Neuronal stem cell (in vitro differentiated cells): ENCODE measurements at places on chromosomes 3 and 15.

- no peaks in the 10 kb centered on the region for H3K27me3 ChIP-seq
- no peaks in the 10 kb centered on the region for H3K36me3 ChIP-seq
- peaks cover 5% of the 10 kb centered on the region for H3K4me1 ChIP-seq
Observed at GRCh38 chr3:32046102-32046501, 60.3 kb upstream of the GPD1L start.

GRCh38 chr3:150077581-150078247 is 107.0 kb upstream of the PFN2 start:
- DNase-seq = no peak
- no peak overlapping the region for H3K4me3 ChIP-seq
- peaks cover 17% of the 10 kb centered on the region for H3K4me1 ChIP-seq
- no peak overlapping the region for H3K27ac ChIP-seq
- no peaks in the 10 kb centered on the region for H3K36me3 ChIP-seq

DNA sequence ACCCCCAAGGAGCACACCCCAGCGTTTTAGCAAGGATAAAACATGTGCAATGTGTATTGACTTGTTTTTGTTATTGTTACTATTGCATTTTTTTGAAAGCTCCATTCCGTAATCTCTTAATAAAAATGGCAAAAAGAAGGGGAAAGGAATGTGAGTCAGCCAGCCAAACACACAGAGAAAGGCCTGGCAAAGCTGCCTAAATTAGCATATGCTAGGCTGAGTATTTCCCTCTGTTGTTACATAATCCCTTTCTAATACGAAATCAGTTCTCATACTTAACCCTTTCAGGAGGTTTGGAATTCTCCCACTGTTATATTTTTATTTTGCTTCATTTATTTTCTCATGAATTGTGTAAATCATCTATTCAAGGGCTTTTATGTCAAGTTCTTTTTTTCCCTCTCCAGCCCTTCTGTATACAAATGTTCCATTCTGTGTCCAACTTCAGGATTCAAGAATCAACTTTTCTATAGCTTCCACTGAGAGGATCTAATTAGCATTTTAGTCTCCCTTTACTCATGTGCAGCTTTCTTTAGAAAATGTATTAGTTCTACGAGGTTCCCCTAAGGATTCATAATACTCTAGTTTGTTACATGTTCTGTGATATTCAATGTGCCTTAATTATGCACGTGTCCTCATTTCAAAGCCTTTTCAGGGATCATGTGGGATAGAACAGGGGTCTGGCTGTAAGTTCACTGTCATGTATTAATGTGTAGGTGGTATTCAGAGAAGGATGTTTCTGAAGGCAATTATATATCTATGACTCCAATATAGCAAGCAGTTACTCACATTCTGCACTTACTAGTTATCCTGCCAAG is 9.2 kb downstream of the CADM2 start:
- no peak overlapping the region for H3K4me3 ChIP-seq
- H3K27me3 ChIP-seq = no peaks in the 10 kb centered on the region
- H3K36me3 ChIP-seq = no peaks in the 10 kb centered on the region

DNA sequence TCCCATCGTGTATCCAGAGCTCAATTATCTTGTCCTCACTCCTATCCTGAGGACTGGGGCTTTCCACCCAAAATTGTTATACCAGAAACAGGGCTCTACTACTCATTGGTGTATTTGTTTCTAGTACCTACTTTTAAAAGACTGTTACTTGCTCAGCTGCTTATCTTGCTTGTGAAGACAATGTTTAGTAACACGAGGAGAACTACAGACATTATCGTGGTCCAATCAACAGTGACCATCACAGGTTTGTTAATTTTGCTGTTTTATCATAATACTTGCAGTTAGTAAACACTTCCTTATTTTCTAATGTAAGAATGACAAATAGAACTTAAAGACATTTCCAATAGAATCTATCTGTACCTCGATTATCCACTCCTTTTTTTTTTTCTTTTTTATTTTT is 13.5 kb downstream of the LRCH3 start:
- no peaks in the 10 kb centered on the region for H3K36me3 ChIP-seq
- no peak for DNase-seq
- H3K27me3 ChIP-seq = no peaks in the 10 kb centered on the region
- H3K4me1 ChIP-seq = peaks cover 2% of the 10 kb centered on the region

DNA sequence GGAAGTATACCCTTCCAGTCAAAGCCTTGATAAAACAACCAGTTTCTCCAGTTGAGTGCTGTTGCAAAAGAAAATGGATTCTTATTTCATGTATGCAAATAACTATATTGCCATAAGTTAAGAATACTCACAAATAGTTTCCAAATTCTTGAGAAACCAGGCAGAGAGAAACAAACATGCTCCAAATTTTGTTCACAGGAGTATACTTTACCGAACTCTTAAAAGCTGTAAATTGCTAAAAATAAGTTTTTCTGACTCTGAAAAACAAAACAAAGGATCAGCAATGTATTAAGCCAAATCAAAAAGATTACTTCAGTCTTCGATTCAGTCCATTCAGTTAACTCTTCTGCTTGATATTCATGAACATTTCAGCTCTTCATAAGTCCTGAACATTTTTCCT is 646.5 kb downstream of the MCTP2 start:
- no peak for DNase-seq
- no peaks in the 10 kb centered on the region for H3K27me3 ChIP-seq
- H3K27ac ChIP-seq = no peak overlapping the region
- H3K4me3 ChIP-seq = no peak overlapping the region
- H3K36me3 ChIP-seq = no peaks in the 10 kb centered on the region

DNA sequence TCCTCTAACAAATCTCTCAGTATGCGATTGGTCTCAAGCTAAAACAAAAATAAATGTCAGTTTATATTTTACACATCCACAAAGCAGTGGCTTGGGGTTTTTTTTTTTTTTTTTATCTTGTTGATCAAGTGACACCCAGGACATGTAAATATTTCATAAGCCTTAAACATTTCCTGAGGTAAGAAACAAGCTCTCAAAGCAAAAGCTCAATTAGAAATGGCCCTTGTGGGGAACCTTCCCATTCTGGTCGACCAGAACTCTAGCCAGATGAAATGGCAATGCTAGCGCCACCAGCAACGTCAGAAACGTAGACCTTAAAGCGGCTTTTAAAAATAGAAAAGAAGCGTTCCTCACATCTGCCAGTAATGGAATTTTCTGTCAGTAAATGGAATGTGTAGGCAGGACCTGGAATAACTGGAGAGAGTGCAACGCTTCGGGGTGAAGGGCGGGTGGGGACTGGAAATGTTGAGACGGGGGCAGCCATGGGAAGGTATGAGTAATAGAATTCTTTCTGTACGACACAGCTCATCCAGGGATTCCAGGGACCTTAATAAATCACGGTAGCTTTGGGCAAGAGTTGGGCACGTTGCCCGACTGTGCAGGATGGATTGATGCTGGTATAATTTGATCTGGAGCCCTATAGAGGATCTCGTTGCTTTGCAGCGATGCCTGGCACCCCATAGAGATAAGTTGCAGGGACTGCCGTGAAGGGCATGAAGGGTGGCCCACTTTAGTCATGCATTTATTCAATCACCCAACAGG is 44.4 kb downstream of the BTD start:
- no peak for DNase-seq
- H3K4me1 ChIP-seq = peaks cover 3% of the 10 kb centered on the region
- no peak overlapping the region for H3K4me3 ChIP-seq
- no peak overlapping the region for H3K27ac ChIP-seq

GRCh38 chr3:37601832-37602231 is 259.8 kb upstream of the CTDSPL start:
- no peak overlapping the region for H3K4me3 ChIP-seq
- no peak overlapping the region for H3K27ac ChIP-seq
- DNase-seq = no peak

GRCh38 chr3:122942239-122942638 is 85.3 kb downstream of the SEMA5B start:
- H3K4me3 ChIP-seq = no peak overlapping the region
- H3K27ac ChIP-seq = no peak overlapping the region
- peaks cover 100% of the 10 kb centered on the region for H3K36me3 ChIP-seq
- H3K27me3 ChIP-seq = no peaks in the 10 kb centered on the region
- DNase-seq = no peak
- peaks cover 9% of the 10 kb centered on the region for H3K4me1 ChIP-seq

- no peak overlapping the region for H3K27ac ChIP-seq
- peaks cover 6% of the 10 kb centered on the region for H3K27me3 ChIP-seq
- no peak for DNase-seq
- H3K36me3 ChIP-seq = no peaks in the 10 kb centered on the region
- H3K4me1 ChIP-seq = peaks cover 17% of the 10 kb centered on the region
Observed at GRCh38 chr3:23747841-23748240, 57.9 kb upstream of the UBE2E1 start.

DNA sequence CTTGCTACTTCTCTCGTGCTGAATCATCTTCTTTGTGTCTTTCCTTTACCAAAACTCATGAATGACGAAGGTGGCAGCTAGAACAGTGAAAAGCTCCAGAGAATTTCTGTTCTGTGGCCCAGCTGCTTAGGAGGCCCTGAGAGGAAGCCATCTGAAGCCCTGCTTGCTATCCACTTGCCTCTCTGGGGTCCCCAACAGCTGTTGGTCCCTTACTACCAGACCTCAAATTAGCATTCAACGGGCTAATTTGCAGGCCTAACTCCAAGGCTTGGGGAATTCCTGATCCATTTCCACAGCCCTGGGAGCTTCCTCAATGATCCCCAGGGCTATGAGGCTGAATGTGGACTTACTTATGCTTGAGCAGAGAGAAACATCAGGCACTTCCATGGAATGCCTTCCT is 37.5 kb upstream of the FSTL1 start:
- H3K4me3 ChIP-seq = no peak overlapping the region
- H3K4me1 ChIP-seq = no peaks in the 10 kb centered on the region
- peaks cover 8% of the 10 kb centered on the region for H3K27me3 ChIP-seq
- no peak overlapping the region for H3K27ac ChIP-seq
- no peak for DNase-seq

- H3K27ac ChIP-seq = no peak overlapping the region
- H3K36me3 ChIP-seq = no peaks in the 10 kb centered on the region
- no peak for DNase-seq
- no peaks in the 10 kb centered on the region for H3K4me1 ChIP-seq
Observed at GRCh38 chr3:101077361-101078011, 84.3 kb upstream of the ABI3BP start.

DNA sequence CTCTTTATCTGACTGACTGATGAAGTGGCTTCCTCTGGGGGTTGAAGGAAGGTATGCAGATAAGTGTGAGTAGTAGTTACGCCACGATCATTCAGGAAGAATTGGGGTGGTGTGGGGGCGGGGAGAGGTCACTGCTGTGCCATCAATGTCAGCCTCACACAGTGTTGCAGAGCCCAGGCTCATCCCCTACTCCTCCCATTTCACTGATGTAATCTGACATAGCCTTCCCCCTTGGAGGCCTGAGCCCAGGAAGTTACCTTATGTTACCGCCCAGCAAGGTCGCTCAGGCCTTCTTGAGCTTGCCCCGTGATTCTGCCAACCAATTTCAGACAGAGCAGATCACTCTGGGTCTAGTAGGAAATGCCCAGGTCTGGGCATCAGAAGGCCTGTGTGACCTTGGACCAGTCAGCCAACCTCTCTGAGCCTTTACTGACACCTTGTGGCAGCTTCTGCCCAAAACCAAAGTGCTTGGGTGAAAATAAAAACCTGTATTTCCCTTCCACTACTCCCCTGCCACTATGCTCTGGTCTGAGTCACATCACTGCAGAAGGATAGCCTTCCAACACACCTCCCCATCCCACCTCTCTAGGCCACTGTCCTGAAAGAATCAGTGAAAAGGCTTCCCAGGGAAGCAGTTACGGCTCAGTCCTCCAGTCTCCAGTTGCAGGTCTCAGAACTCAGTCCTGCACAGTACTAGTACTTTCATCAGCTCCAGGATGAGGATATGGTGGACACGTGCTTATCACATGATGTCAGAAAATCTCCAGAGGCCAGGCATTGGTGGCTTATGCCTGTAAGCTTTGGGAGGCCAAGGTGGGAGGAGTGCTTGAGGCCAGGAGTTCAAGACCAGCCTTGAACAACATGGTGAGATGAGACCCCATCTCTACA is 28.1 kb upstream of the INSYN1 start:
- no peak for DNase-seq
- peaks cover 2% of the 10 kb centered on the region for H3K4me1 ChIP-seq
- H3K4me3 ChIP-seq = no peak overlapping the region
- no peaks in the 10 kb centered on the region for H3K36me3 ChIP-seq
